Nucleus accumbens (tissue), 56 donors: ENCODE measurements at places on chromosomes 7 and 10.

DNA sequence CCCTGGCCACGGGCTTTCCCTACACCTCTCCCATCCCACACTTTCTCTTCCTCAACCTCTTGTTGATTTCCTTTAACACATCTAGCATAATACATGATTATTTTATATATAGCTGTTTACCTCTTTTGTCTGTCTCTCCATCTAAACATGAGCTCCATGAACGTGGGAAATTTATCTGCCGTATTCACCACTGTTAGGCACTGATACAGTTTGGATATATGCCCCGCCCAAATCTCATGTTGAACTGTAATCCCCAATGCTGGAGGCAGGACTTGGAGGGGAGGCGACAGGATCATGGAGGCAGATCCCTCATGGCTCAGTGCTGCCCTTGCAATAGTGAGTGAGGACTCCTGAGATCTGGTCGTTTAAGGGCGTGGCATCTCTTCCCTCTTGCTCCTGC, 5.7 kb downstream of the CYTH3 start:
- no peak for DNase-seq

DNA sequence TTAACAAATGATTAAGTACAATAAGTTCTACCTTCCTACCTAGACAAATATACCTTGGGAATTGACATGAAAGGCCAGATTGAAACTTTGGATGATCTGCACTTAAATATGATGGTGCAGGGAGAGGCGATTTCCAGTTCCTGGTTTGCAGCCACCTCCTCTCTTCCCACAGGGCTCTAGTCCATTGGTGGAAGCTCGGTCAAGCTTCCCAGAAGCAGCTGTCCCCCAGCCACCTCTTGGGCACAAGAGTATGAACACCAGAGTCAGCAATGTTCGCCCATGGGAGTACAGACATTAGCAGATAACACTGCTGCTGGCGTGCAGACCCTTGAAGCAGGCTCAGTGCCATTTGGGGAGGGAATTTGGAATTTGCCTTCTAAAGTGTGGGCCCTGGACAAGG, 1.5 kb upstream of the CPVL start:
- no peak for DNase-seq

DNA sequence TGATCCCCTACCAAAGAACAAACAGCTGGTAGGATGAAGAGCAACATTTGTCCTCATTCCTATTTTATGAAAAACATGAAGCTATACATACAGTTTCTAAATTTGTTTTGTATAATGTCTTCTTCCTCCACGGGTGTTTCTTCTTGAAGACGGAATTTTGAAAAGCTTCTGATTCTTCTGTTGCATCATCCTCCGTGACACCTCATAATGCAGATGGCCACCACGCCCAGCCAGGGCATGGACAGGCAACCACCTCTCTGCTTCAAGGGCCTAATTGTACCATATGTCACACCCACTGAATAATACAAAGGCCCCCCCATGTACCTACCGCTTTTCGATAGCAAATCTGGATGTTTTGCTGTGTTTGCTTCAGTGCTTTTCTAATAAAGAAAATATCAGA, at the start of gene SUN3:
Gene SUN3 (minus strand): TSS at position 170 of the 400 bp plus-strand sequence. CDS start 169 bp downstream, at position 1.
- no peak for DNase-seq

GRCh38 chr7:98116656-98117461, 10.2 kb downstream of the LMTK2 start:
- DNase-seq = no peak

- no peak for DNase-seq
Measured at GRCh38 chr10:113137941-113138685, 188.1 kb downstream of the TCF7L2 start.

GRCh38 chr7:64999165-65000004, 7.1 kb downstream of the ERV3-1 start:
- no peak for DNase-seq

DNA sequence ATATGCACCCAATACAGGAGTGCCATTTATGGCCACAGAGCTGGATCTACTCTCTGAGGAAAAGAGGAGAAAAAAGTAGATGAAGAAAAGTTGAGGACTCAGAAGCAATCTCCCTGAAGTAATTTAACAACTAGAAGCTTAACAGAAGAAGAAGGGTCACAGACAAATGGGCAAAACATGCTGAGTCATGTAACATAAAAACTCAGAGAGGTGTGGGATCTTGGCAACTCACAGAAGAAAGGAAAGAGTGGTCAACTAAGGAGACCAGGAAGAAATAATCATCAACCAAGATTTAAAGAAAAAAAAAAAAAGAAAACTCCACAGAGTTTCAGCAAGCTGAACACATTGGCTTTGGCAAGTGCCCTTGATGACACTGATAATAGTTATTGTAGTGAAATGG, 51.8 kb upstream of the BET1 start:
- no peak for DNase-seq

GRCh38 chr10:67127441-67127840, 201.6 kb downstream of the LRRTM3 start:
- no peak for DNase-seq

DNA sequence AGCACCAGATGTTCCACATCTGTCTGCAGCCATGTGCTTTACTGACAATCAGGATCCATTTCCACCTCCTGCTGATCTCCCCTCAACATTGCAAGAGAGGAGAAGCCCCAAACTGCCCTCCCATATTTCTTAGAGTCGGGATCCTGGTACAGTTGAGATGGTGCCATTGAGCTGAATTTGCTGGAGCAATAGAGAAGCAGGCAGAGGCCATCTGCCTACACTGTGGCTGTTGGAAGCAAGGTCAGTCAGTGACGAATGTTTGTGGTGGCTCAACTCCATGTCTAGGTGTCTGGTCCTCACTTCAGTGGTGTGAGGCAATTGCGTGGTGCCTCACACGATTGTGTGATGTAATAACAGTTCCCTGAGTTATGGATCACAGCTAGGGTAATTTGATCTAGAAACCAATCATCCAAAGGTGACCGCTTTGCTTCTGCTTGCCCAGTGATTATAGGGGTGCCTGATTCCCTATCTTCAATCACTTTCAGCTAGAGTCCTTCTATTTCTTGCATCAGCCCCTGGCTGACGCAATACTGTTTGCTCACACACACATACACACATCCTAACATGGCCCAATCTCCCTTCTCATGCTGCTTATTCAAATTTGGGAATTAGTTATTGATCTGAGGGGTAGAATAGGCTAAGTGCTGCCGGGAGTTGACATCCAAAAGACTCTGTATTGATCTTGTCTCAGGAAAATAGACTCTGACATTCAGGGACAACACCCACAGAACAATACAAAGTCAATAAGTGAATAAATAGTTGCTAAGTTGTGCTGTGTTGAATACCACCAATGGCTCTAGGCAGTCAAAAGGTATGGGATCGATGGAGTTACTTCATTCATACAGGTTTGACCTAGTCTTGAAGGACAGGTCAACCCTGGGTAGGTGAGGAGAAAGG, 46.1 kb upstream of the SLC35B4 start:
- DNase-seq = no peak

DNA sequence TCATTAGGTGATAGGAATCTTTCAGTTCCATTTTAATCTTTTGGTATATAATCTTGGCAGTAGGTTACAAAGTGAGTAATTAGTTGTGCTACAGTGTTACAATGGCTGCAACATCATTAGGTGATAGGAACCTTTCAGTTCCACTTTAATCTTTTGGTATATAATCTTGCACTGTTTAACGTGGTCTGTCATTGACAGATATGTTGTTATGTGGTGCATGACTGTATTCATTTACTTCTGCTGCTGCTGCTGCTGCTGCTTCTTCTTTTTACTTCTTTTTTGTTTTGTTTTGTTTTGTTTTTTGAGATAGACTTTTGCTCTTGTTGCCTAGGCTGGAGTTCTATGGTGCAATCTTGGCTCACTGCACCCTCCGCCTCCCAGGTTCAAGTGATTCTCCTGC, 28.6 kb downstream of the ST7 start:
- no peak for DNase-seq
